Fibroblast of the aortic adventitia (primary cell): ENCODE measurements at places on chromosomes 1 and 21.

DNA sequence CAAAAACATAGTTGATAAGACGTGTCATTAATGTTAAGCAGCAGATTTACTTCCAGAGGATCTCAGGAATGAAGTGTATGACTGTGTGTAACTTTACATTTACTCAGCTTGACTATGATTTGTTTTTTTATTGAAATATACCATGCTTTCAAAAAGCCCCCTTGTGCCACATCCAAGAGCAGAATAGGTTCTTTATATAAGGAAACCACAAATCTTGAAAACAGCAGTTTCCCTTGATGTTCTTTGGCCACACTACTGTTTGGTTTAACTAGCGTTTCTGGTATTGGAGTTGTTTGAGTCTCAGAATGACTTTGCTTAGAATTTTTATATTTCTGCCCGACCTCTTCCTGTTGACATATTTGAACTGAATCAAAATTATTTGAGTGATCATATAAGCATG lies 25.0 kb downstream of the LRRC8C start:
- DNase-seq: no peak

GRCh38 chr1:152043870-152044269 lies 7.1 kb upstream of the S100A11 start:
- no peak for DNase-seq

DNA sequence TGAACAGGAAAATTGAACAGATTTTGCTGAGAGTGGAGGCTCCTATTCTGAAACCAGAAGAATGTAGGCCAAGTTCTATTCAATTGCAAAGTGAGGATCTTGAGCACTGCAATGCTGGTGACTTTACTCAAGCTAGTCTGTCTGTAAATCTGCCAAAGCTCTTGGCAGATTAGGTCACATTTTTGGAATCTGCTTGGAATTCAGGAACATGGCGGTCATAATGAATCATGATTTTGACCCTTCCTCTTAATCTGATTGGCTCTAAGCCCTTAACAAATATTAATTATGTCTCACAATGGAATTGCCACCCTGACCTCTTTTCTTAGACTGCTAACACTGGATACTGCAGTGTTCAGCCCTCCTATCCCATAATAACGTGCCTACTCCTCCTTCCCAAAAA lies 7.2 kb upstream of the GNG12 start:
- DNase-seq: peak; percentile 98

GRCh38 chr1:117669572-117669971 lies 63.7 kb downstream of the TENT5C start:
- no peak for DNase-seq

DNA sequence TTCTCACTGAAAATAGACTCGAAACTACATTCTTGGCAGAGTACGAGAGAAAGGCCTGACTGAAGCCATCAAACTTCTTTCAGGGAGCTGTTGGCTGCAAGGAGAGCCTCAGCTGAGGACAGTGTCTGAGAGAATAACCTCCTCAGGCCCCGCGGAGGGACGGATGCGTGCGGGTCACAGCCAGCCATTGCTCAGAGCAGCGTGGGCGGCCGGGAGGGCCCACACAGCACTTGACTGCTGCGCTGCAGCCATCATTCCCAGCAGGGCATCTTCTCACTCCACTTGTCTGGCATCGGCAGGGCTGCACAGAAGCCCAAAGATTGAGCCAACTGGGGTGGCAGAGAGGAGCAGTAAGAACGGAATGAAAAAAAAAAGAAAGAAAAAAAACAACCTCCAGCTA lies 113.5 kb downstream of the XCL2 start:
- no peak for DNase-seq

DNA sequence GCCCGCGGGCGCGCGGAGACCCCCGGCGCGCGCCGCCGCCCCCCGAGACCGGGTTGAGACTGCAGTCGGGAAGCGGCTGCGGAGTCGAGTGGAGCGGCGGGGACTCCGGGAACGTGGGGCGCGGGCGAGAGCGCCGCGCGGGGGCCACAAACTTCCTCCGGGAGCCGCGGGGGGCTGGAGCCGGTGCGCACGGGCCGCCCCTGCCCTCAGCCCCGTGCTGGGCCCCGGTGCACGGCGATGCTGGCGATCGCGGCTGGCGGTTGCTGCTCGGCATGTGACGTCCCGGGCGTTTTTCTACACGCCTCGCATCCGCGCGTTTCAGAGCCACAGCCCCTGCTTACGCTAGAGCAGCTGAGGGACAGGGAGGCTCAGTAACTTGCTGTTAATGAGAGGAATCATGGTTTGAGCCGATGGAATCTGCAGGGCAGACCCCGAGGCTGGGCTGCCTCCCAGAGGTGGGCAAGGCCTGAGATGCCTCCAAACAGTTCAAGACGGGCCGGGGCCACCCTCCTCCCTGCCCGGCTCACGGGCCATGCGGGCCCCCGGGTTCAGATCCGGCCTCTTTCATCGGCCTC lies 520 bp downstream of the TMEM201 start:
- DNase-seq: peak; percentile 32

GRCh38 chr1:164617377-164618201 lies 58.6 kb downstream of the PBX1 start:
- peak; percentile 42 for DNase-seq

DNA sequence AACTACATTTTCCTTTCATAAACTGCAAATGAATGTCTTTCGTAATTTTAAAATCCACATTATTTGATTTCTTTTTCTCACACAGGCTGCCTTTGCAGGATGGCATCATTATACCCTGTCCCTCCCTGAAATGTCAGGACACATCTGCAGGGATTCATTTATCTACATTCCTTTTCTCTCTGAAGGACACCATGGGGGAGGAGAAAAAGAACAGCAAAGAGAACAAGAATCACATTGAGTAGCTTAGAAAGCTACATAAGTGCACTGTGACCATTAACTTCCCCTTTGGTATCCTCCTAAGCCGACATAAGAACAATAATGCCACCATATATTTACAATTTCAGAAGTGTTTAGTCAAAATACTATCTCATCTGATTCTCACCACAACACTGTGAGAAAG lies 129.5 kb downstream of the PIGK start:
- DNase-seq: no peak

DNA sequence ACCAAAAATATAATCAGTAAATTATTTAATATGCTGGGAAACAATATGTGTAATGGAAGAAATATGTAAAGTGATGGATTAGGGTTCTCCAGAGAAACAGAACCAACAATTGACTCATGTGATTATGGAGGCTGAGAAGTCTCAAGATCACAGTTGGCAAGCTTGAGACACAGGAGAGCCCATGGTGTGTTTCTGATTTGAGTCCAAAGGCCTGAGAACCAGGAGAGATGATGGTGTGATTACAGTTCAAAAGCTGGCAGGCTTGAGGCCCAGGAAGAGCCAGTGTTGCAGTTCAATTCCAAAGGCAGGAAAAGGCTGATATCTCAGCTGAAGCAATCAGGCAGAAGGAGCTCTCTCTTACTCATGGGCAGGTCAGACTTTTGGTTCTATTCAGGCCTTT lies 138.8 kb upstream of the NBPF11 start:
- peak; percentile 80 for DNase-seq

DNA sequence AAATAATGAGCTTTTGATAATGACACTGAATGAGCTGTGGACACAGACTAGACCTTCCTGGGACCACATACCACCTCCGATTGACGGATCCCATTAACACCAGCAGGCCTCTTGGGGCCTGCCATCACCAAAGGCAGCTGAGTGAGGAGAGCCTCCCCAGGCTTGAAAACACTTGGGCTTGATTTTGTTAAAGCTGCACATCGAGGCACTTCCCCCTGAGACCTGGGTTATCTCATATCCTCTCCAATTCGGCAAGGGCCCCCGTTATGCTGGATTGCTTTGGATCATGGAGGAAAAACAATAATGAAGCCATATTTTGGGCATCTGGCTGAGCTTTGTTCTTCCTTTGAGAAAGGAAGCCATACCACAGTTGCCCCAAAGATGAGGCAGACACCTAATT lies 143.0 kb downstream of the AJAP1 start:
- DNase-seq: no peak

DNA sequence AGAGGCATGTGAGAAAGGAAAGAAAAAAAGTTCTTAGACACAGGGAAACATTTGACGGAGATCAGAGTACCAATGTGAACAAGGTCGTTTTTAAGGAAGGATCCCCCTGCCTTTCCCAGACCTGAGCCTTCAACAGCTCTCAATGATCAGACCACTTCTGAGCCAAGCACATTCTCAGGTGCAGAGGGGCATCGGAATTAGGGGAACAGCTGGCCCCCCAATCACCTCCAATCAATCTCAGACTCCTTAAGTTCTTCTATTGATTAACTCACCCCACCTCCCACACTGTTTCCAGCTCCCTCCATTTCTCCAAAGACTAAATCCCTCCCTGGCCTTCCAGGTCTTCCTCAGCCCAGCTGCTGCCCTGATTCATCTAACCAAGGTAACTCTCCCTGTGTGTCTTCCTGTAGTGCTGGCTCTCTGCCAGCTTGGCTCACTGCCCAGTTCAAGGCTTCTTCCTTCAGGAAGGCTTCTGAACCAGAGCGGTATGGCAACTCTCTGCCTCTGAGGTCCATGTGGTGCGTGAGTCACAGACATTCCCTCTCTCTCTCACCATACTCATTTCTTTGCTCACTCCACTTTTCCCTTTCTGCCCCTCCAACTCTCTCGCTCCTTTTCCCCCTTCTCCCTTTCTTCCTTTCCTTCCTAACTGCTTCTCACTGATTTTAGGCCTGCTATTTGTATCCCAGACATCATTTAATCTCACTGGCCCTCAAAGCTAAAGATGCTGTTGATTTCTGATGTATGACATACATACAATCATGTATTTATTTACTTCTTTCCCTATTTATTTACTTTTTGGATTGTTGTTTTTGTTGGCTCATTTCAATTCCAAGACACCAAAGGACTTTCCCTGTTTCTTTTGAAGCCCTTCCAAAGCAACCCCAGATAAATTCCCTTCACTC lies 18.1 kb downstream of the CFAP45 start:
- DNase-seq: peak; percentile 94

DNA sequence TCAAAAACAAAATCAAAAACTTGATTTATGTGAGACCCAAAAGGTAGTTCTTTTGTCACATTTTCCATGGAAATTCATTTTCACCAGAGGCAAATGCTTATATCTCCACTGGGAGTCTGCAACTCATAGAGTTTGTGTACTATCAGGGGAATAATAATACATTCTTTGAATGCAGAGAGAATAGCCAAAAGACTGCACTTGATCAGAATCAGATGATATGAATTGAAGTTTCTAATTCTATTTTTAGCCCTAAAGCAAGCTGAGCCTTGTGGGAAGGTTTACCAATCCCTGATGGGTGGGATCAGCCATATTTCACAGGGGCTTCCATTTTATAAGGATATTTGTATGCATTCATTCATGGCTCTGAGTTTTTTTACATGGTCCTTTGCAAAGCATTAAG lies 49.6 kb downstream of the TSEN15 start:
- peak; percentile 3 for DNase-seq

- no peak for DNase-seq
Observed at GRCh38 chr1:86826856-86827255, 87.1 kb downstream of the SELENOF start.

- no peak for DNase-seq
Observed at GRCh38 chr1:56877973-56878372, 23.4 kb downstream of the C8A start.

DNA sequence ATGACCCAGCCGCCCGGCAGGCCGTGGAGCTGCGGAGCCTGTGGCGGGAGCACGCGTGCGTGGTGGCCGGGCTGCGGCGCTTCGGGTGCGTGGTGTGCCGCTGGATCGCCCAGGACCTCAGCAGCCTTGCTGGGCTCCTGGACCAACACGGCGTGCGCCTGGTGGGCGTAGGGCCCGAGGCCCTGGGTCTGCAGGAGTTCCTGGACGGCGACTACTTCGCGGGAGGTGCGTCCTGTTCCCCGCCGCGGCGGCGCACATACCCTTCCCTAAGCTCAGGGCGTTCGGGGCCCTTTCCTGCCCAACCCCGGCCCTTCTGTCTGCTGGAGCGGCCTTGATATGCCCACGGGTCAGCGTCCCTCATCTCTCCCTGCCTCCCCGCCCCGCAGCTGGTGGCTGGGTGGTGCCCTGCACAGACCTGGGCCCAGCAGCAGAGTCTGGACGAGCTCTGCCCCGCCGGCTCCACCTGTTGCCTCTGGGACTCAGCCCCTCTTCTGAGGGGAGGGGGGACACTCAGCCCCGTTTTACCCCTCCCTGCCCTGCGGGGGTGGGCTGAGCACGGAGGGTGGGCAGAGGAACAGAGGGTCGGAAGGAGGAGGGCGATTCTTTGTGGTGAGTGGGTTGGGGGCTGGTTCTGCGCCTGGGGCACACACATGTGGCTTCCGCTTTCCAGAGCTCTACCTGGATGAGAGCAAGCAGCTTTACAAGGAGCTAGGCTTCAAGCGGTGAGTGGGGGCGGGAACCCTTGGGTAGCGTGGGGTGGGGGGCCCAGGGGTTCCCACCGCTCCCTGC lies 688 bp downstream of the PRXL2B start:
- DNase-seq: peak; percentile 19

- peak; percentile 91 for DNase-seq
Observed at GRCh38 chr1:205141236-205142101, 19.7 kb upstream of the RBBP5 start.

DNA sequence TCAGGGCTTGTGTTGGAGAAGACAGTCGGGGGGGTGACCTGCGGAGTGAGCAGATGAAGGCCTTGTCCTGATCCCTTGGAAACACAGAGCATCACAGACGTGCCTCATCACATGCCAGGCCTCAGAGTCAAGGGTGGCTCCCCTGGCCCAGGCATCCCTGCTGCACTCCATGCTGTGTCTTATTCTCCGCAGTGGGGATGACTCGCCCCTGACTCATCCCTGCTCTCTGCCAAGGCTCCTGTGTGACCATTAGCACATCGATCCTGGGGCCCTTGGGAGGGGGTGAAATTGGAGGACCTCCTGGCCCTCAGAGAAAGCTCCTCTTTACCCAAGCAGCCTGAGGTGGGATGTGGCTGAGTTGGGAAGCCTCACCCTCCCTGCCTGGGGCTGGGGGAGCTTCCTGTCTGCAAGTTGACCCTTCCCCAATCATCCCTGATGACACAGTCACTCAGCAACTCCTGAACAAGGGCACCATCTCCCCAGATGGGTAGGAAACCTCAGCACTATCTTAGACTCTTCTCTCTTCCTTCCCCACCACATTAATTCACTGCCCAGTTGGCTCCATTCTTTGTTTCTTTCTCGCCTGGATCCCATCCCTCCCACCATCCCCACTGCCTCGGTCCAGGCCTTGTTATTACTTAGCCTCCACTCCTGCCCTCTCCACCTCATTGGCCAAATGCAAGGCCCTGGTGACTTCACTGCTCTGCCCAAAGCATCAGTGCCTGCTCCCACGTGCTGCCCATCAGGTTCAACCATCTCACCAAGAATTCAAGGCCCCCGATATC lies 74.6 kb downstream of the CAMK2N1 start:
- DNase-seq: peak; percentile 89

- no peak for DNase-seq
Observed at GRCh38 chr1:227949954-227950734, 2.4 kb upstream of the WNT9A start.
